ENCODE measurements at places on chromosomes 7 and 10. TPM values are rescaled to one million over a fixed set of nuclear protein-coding genes. Genes with fewer than 3 reads are reported as not detected.

The ELMO1 gene
- total RNA-seq = 23.8 TPM

The DDC gene
- total RNA-seq = 0.09 TPM

The DPCD gene
- total RNA-seq = 23.8 TPM

- no peak overlapping the region for H3K4me3 ChIP-seq
- peaks cover 2% of the 10 kb centered on the region for H3K27me3 ChIP-seq
- H3K27ac ChIP-seq = no peak overlapping the region
- H3K36me3 ChIP-seq = no peaks in the 10 kb centered on the region
- no peak for DNase-seq
Measured at GRCh38 chr7:132218876-132219275, 357.4 kb downstream of the PLXNA4 start.

GRCh38 chr7:66421830-66422475 lies 206.7 kb upstream of the KCTD7 start:
- H3K4me1 ChIP-seq = no peaks in the 10 kb centered on the region
- peaks cover 25% of the 10 kb centered on the region for H3K36me3 ChIP-seq
- H3K27ac ChIP-seq = no peak overlapping the region
- H3K4me3 ChIP-seq = no peak overlapping the region
- H3K27me3 ChIP-seq = no peaks in the 10 kb centered on the region

Data from muscle of leg (tissue), 16 donors.